ENCODE measurements at places on chromosomes 3 and 15.

- no peak for DNase-seq
Measured at GRCh38 chr15:59649603-59650002, 7.7 kb downstream of the GTF2A2 start.

DNA sequence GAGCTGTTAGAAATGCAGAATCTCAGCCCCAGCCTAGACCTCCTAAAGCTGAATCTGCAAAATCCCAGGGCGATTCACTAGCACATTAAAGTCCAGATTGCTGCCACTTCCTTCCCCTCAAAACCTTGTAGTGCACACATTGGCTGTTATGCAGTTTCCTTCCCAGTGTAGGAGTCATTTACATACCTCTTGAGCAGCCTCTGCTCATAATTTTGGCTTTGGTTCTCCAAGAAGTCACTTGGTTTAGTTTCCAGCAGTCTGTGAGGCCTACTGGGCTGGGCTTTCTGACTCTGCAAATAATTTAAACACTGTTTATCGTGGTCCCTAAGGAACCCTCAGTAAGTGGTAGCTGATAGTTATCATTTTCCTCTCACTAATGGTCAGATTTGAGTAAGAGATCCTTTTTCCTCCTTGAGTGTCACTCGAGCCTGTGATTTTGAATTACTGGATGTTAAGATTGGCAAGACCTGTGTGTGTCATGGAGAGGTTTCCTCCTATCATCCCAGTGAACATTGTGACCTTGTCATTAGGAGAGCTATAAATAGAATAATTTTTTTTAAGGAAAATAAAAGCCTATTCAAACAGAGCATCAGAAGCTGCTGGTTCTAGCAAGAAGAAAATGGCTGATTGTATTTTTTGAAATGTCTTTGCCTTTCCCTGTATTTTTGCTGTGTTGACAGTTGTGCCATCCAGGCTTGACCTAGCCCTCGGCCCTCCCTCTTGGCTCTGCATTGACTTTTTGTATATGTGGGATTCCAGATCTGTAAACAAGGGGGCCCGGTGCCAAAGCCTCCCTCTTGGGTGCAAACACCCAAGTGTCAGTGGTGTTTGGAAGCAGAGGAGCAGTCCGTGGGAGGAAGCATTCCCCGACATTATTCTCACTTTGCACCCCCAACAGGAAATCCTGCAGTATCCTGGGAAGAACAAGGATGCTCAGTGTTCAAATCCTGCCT, 134.8 kb upstream of the ANKRD28 start:
- DNase-seq, result no peak

- DNase-seq, result no peak
Measured at GRCh38 chr3:86047161-86047560, 943.8 kb downstream of the VGLL3 start.

DNA sequence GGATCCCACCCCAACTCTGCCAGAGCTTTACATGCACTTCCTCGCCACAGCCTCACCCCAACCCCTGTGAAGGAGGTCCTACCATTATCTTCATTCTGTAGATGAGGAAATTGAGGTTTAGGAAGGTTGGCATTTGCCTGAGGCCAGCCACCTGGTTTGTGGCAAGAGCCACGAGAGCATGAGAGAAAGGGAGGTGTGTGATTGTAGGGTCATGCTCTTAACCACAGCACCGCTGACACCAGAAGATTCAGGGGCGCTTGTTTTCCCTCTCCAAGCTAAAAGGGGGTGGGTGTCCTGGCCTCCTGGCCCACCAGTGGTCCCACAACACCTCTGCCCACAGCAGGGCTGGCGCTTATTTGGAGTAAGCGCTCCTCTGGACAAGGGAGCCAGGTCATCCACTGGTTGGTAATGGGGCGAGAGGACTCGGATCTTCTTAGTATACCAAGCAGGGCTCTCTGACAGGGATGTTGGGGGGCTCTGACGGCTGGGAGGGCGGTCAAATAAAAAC, 691 bp downstream of the RHCG start:
- DNase-seq, result no peak

- DNase-seq, result peak; percentile 40
Measured at GRCh38 chr3:119794971-119795612, 13.2 kb downstream of the NR1I2 start.

Measured in ELR (cell line).